Activated CD8-positive, alpha-beta memory T cell treated with anti-CD3 and anti-CD28 coated beads for 1 hour (primary cell): ENCODE measurements at places on chromosomes 4 and X.

- no peak for DNase-seq
These were observed 271.8 kb upstream of the TENM3 start for GRCh38 chr4:181971411-181971810.

- no peak for DNase-seq
These were observed 318.1 kb upstream of the CASK start for GRCh38 chrX:42241421-42241820.

- no peak for DNase-seq
These were observed 185.9 kb downstream of the SLC4A4 start for GRCh38 chr4:71524756-71525155.

DNA sequence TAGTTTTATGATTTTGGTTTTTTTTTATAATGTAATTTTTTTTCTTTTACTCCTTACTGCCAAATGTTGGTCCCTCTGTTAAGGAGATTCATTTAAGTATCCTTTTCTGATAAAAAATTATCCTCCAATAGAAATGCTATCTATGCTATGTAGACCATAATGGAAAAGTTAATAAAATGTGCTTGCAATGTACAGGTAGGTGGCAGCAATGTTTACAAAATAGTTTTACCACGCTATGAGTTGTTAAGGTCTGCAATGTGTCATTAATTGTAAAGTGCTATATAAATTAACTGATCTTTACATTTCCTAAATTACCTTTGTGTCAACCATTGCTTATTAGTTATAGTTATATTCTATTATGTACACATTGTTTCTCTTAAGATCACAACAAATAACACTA is 3.8 kb upstream of the CENPC start:
- DNase-seq = no peak

- no peak for DNase-seq
These were observed 23.2 kb downstream of the PSAPL1 start for GRCh38 chr4:7411491-7411890.

DNA sequence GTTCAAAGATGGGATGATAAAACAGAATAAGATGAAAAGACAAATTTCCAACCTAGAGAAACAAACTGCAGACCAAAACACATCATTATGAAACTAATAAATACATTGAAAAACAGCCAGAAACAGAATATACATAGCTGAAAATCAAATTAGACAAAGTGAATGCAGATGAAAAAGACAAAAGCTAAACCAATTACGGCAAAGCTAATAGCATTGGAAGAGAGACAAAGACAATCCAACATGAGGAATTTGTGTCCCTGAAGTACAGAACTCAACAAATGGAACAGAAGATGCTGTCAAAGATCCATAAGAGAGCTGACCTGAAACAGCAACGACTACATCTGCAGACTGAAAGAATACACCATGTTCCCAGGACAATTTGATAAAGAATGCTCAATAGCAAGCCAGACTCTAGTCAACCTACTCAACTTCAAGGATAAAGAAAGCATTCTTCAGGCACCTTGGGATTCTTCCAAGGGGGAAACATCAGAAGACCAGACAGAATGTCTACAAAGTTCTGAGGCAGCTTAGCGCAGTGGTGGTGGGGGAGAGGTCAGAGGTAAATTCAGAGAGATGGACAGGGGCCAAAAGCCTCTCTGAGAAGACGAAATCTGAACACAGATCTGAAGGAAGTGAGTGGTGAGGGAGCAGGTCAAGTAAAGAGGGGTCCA is 27.4 kb upstream of the IRAK1 start:
- no peak for DNase-seq

DNA sequence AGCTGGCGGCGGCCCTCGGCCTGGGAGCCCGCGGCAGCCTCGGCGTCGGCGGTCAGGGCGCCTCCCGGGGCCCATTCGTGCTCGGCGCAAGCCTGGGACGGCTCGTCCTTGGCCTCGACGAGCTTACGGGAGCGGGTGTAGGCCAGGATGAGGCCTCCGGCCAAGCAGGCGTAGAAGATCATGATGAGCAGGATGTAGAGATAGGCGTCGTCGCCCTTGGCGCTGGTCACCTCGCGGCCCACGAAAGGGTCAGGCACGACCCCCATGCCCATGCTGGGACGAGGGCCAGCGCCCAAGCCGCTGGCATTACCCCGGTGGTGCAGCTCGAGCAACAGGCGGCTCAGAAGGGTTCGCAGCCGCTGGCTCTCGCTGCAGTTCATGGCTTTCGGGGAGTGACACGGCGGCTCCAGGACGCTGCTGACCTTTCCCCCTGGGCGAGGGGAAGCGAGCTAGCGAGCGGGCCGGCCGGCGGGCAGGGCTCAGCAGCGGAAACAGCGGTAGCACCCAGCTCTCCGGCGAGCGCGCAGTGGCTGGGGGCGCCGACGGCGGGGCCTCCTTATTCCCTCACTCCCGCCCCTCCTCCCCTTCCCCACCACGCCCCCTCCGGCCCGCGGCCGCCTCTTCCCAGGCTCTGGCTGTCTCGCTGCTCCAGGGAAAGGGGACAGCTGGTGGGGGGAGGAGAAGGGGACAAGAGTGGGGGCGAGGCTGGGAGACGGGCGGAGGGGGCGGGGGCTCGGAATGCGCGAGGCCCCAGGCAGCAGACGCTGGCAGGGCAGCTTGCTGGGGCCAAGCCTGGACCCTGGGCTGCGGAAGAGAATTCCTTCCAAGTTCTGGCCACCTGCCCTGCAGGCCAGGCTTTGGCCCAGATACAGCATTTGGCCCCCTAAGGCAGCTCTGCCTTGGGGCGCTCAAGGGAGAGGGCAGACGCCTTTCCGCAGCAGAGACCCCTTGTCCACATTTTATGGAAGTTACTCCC is at the start of gene KCNE5:
KCNE5 (minus strand) TSS at position 532 of the 976 bp plus-strand sequence; CDS start at position 380, 152 bp downstream.
- no peak for DNase-seq

DNA sequence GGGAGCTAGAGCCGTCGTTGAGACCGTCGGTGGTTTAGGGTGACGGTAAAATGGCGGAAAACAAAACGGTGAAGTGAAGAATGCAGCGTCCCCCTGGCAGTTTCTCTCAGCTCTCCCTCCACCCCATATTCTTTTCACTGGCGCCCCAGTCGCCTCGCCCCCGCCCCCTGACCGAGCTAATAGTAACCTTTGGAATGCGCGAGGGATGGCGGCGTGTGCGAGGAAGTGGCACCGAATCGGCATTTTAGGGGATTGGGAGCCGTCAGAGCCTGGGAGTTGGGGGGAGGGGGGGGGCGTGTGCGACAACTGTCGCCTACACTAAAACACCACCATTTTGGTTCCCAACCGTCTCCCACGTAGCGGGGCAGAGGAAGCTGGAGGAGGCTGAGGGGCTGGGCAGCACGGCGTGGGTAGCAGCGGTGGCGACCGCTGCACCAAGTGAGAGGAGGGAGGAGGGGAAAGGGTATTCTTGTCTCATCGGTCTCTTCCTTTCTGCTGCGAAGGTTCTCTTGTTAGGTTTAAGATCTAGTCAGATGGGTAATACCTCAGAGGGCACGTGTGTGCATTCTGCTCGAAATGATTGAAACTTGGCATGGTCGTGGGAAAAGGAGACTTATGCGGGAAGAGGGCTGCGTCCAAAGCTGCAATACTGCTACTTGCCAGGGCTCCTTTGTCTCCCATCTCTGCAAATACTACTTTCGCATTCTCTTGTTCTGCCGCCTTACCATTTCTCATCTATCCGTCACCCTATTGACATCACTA is 840 bp downstream of the ZNF711 start:
- DNase-seq = no peak

GRCh38 chr4:41044165-41044564 is 170.2 kb downstream of the APBB2 start:
- DNase-seq = no peak

GRCh38 chr4:150289198-150289597 is 211.0 kb downstream of the DCLK2 start:
- DNase-seq = no peak

- no peak for DNase-seq
These were observed 324.1 kb downstream of the TLL1 start for GRCh38 chr4:166197166-166197565.

DNA sequence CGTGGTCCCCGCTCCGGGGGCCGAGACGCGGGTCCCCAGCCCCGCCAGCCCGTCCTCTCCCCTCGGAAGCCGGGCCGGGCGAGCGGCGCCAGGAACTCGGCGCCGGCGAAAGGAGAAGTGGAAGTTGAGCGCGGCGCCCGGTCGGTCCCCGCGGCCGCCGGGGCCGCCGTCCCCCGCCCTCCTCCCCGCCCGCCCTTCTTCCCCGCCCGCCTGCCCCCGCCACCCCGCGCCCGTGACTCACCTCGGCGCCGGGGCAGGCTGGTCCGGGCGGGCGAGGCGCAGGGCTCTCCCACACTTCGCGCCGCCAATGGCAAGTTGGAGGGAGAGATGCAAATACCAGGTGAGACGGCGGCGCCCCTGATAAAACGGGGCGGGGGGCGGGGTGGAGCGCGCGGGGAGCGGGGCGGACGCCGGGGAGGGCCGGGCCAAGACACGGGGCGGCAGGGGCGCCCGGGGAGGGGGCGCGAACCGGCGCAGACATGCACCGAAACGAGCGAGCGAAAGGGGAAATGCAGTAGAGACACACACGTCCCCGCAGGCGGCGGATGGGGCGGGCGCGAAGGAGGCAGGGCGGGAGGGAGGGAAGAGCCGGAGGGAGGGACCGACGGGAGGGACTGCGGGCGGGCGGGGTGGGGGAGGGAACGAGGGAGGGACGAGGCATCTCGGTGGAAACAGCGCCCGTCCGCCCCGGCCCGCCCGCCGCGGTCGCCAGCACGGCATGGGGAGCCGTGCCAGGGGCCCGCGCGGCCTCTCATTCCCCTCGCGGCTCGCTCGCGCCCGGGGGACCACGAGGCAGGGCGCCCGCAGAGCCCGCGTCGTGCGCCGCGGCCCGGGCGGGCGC is at the start of gene ELF4:
ELF4 (minus strand) TSS at position 119 of the 841 bp plus-strand sequence. CDS start 29,167 bp downstream, outside the sequence.
- DNase-seq = peak; percentile 38

- no peak for DNase-seq
These were observed 16.2 kb upstream of the AFF1 start for GRCh38 chr4:86918539-86919072.

DNA sequence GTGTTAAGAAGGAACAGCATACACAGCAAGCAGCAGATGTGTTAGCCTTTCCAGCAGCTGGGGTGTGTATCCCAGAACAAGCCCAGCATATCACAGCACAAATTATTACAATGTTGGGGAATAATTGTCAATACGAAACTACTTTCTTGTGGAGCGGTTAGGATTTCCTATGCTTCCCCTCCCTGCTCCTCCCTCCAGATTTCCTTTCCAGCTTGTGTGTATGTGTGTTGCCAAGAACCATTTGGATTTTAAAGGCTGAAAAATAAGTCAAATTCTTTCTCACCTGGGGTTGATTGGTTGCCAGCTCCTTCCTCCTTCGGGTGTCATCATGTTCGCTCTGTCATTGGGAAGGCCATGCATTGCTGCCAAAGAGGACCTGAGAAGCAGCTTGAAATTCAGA is 178.2 kb upstream of the FRMPD4 start:
- no peak for DNase-seq

GRCh38 chrX:45515262-45516215 is 314.9 kb upstream of the DIPK2B start:
- no peak for DNase-seq

DNA sequence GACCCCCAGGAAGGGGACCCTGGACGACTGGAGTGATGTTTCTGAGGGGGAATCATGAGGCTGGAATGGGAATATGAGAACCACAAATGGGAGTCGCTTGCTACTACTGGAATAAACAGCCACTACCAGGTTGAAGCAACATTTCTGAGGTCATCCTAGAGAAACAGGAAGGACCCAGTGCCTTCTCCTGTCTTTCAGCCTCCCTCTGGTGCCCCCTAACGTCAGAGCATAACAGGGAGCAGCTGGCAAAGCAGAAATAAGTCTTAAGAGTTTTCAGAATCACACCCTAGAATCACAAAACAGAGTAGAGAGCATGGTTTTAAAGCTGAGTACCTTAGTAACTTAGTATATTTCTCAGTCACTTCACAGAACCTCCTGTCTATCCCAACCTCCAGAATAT is 347.8 kb upstream of the PITX2 start:
- DNase-seq = no peak

DNA sequence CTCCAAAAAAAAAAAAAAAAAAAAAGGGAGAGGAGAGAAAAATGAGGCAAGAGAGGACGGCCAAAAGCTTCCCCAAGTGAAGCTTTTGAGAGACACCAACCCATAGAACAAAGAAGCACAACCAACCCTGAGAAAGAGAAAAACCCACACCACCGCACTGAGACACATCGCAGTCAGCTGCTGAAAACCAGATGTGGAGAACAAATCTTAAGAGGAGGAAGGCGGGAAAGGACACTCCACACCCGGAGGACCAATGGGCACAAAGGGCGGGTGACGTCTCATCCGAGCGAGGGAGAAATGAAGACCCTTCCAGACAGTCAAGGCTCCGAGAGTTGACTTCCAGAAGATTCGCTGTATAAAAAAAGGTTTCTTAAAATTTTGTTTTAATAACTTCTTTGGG is 112.1 kb downstream of the AFAP1 start:
- DNase-seq = no peak

GRCh38 chr4:98399915-98400314 is 138.7 kb downstream of the RAP1GDS1 start:
- DNase-seq = no peak

DNA sequence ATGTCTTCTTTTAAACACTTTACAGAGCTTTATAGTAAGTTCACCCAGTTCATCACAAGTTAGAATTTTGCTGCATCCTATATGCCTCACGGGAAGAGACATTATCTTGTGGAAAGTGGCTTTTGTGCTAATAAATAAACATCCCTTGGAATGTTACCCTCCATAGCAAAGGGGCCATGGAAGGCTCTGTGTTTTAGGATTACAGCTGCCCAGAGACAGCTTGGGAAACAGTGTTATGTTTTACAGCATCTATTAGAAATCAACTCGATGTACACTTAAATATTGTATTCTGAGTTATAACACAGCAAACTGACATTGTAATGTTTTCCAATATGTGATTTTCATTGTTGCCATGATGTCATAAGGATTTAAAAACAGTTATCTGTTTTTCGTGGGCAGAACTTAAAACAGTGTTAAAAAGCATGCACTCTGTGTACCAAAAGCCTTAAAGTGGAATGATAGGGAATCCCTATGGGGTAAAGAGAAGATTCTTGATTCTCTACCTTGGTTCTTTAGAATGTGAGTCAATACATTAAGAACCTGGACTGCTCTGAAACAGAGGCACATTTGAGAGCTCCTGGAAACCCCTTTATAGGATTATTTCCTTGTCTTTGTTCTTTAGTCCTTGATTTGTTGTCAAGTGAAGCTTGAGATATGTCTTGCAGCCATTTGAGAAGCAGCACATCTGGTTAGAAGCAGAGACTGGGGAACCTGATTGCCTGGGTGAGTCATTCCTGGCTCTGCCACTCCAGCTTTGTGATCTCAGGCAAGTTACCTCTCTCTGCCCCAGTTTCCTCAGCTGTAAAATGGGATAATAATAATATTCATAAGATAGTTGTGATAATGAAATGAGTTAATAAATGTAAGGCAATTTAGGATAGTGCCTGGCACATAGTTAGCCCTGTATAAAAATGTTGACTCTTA is 41.6 kb downstream of the ARHGAP10 start:
- no peak for DNase-seq

- DNase-seq = no peak
These were observed 877.8 kb downstream of the FAM133A start for GRCh38 chrX:94551831-94552230.

- no peak for DNase-seq
These were observed 296.3 kb upstream of the KLF3 start for GRCh38 chr4:38367642-38368174.

DNA sequence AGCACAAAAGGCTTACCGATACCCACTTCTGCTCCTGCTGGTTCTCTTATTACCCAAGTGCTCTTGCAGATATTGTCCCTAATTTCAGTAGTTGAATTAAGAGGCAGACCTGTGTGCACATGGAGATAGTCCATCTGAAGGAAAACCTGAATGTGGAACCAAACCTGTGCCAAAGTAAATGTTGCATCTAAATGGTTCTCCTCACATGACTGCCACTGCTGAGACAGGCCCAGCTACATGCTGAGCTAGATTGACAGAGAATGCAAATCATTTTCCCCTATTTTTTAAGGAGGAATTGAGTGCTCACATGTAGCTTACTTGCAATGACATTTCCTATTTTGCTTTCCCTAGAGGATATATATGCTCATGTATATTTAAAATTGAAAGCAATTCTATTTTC is 609.1 kb upstream of the TECRL start:
- DNase-seq = no peak
